Retina (tissue), 1 donor: ENCODE measurements at places on chromosomes 12 and 14.

GRCh38 chr14:81122326-81122725 lies 98.4 kb downstream of the GTF2A1 start:
- DNase-seq: no peak

DNA sequence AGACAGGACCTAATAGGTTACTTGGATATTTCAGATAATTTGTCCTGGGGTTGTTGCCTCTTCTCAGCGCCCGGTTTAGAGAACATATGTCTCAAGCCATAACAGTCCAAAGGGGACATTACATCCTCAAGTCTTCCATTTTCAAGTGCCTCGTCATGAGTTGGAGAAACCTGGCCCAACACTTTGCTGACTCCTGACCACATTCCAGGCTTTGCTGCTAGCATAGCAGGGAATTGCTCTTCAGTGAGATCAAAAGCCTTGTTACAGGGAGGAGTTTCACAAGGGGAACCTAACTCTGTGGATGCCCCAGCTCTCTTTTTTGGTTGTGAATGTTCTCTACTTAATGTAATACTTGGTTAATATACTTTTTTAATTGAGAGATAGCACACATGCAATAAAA lies 8.2 kb upstream of the MMP19 start:
- no peak for DNase-seq

GRCh38 chr12:61137677-61138414 lies 1122.4 kb upstream of the USP15 start:
- no peak for DNase-seq

GRCh38 chr14:39374851-39375250 lies 57.4 kb downstream of the FBXO33 start:
- no peak for DNase-seq

- DNase-seq: no peak
Observed at GRCh38 chr12:16220120-16220519, 57.4 kb downstream of the SLC15A5 start.

GRCh38 chr12:120834489-120835303 lies 69.5 kb downstream of the SPPL3 start:
- no peak for DNase-seq

- DNase-seq: no peak
Observed at GRCh38 chr12:8030189-8030588, 2.3 kb upstream of the FOXJ2 start.

DNA sequence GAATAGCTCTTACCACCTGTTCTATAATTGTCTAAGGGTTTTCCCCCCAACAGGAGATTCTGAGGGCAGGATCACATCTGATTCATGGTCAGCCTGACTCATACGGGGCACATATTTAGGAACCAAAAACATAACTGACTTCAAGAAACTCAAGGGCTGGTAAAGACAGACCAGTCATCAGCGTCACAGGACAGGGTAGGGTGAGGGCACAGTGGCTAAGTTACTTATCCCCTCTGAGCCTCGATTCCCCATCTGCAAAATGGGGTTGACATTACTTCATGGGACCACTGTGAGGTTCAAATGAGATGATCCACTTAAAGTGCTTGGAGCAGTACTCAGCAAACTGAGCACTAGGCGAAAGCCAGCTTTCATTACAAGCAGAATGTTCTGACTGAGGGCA lies 606 bp downstream of the CINP start:
- DNase-seq: no peak

DNA sequence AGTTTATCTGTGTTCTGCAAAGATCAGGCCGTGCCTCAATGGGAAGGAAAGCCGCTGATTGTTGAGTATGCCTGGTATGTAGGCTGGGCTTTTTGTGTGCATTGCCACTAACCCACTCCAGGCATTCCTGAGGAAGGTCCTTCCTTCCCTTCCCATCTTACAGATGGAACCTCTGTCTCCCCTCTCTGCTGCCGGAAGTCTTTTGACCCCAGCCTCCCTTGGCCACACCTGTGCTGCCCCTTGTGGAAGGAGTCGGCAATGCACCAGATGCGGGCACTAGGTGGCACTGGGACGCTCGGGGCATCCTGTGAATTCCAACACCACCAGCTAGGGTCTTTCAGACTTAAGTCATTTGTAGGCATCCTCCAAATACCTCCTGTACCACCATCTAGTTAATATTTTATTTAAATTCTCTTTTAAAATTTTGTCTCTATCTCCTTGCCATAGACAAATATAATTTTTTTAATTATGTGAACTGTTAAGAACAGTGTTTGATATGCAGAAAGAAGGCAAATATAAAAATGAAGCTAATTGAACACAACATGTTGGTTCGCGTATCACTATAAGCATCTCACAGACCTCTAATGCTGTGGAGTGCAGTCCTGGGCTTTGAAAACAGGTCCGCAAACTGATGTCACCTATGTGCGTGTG lies 99.6 kb downstream of the RIN3 start:
- peak; percentile 30 for DNase-seq

- DNase-seq: peak; percentile 36
Observed at GRCh38 chr12:63802012-63802608, 22.4 kb downstream of the RXYLT1 start.

- DNase-seq: no peak
Observed at GRCh38 chr12:117790198-117790597, 178.6 kb downstream of the KSR2 start.

DNA sequence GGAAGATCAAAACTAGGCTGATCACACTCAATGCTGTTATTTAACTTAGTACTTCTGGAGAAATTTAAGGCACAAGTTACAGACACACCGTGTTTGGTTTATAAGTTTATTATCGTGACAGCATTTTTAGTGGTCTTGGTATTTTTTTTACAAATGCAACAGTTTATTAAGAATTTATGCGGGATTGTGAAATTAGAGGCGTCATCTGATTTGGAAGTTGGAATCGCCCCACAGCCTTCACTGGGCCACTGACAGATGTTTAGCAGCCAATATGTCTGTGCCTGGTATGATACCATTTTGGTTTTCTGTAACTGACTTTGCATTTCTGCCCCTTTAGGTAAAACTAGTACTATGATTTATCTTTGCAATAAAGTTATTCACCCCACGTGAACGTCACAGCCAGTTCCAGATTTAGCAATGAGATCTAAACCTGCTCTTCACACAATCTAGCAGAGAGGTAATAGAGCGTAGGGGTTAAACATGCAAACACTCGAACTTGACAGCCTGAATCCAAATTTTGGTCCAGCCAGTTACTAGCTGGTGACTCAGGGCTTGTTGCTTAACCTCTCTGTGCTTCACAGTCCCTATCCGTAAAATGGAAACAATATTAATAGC lies 73.2 kb upstream of the SSTR1 start:
- DNase-seq: no peak

DNA sequence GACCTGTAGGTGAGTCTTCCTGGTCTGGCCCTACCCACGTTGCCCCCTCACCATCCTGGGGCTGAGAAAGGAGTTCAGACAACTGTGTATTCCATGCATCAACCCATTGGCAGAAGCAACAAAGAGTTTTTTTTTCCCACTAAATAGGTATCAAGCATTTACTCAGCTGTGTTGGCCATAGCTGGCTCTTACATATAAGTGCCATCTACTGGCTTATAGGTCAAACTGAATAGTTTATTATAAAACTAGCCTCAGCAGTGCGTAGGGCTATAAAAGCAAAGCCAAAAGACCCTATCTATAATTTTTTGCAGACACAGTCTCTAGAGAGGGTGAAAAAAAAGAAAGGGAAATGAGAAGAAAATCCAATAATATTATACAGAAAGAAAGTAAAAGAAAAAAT lies 765.2 kb upstream of the MGAT4C start:
- no peak for DNase-seq

DNA sequence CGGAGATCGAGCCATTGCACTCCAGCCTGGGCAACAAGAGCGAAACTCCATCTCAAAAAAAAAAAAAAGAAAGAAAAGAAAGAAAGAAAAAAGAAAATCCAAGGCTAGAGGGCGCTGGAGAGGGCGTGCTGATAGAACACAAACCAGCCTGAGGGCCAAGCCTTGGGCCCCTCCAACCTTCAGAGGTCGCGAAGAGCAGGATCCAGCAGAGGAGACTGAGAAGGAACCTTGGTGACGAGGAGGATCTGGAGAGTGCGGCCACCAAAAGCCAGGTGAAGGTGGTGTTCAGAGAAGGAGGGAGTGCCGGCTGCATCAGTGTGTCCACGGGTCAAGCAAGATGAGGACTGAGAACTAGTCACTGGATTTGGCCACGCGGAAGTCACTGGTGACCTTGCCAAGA lies 4.1 kb upstream of the DYNC1H1 start:
- peak; percentile 39 for DNase-seq

DNA sequence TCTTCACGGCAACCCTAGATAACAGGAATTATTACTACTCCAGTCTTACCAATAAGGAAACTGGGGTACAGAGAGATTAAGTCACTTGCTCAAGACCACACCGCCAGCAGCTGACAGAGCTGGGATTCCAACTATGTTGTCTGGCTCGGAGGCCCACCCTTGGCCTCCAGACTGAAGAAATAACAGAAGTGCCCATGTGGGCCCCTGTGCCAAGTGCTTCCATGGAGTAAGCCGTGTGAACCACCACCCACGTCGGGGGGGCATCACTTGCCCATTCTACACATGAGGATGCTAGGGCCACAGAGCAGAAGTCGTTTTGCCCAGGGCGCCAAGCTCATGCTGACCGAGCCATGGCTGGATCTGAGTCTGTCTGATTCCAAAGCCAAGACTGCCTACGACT lies 926 bp upstream of the CMKLR1 start:
- DNase-seq: no peak

GRCh38 chr12:17326649-17327048 lies 720.7 kb upstream of the LMO3 start:
- DNase-seq: no peak

GRCh38 chr12:41460906-41461305 lies 272.8 kb downstream of the PDZRN4 start:
- no peak for DNase-seq

- DNase-seq: no peak
Observed at GRCh38 chr12:25811656-25812126, 146.8 kb upstream of the RASSF8 start.

- no peak for DNase-seq
Observed at GRCh38 chr12:95601091-95601961, 50.0 kb upstream of the USP44 start.

DNA sequence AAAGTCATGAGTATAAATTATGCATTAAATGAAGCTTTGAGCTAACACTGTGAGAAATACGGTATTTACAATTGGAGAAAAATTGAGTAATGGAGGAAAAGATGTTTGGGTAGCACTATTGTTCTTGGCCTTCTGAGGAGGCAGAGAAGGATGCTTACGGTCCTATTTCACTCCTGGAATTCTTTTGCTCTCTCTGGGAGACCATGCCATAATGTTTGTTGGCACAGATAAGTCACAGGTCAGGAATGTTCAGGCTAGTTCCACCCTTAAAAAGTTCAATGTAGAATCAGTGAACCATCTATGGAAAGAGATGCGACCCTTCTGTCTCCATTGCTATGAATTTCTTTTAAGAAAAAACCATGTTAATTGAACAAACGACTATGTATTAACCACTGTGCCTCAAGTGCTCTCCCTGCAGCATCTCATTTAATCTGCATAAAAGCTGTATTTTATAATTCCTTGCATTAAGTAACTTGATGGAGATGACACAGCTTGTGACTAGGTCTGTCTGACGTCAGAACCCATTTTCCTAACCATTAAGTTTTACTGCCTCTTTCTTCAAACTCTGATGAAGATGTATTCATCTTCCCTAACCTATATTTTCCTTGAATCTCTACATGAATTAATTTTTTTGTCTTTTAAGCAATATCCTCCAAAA lies 9.5 kb downstream of the BATF start:
- DNase-seq: no peak

- DNase-seq: no peak
Observed at GRCh38 chr12:91577586-91578539, 395.2 kb upstream of the DCN start.

DNA sequence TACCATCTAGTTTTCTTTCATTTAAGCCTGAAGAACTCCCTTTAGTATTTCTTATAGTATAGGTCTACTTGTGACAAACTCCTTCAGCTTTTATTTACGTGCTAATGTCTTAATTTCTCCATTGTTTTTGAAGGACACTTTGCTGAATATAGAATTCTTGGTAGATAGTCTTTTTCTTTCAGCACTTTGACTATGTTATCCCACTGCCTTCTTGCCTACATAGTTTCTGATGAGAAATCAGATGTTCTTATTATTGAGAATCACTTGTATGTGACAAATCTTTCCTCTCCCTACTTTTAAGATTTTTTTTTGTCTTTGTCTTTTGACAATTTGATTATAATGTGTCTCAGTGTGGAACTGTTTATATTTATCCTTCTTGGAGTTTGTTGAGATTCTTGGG lies 5.1 kb upstream of the MIS18BP1 start:
- no peak for DNase-seq

DNA sequence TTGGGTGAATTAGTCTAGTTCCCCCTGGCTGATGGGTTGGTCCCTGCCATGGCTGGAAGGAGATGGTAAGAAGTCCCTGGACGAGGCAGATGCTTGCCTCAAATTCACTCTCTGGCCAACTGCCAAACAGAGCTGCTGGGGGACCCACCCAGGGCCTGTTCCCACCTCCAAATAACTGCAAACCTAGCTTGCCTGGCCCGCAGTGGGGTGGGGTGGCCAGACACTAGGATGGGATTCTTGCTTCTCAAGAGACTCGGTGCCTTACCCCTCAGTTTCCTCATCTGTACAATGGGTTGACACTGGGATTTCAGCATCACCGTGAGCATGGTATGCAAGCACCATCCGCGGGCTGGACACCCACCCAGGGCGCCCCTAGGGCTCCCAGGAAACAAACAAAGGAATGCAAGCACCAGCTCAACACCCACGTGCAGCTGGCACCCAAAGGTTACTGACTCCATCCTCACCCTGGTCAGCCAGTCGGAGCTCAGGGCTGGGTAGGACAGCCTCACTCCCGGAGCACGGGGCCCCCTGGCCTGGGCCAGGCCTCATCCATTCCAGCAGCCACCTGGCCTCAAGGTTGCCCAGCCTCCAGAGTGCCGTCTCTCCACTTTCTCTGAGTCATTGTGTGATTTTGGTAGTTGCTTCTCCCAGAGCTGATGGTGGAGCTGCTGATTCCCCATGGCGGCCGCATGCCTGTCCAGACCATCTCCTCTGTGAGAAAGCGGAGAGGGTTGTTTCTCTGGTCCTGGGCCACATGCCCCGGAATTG lies 205.2 kb upstream of the RTL1 start:
- DNase-seq: no peak

DNA sequence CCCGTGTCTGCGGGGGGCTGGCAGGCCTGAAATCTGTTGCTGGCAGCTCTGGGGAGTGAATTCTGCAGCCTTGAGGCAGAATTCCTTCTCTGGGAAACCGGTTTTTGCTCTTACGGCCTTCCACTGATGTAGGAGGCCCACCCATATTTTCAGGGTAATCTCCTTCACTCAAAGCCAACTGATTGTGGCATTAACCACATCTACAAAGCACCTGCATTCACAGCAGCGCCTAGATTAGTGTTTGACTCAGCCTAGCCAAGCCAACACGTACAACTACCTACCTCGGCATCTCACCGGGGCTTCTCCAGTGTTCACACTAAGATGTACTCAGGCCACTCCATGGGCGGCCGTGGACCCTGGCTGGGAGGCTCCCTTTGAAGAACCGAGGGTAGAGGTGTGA lies 15.8 kb downstream of the C12orf43 start:
- no peak for DNase-seq
